ENCODE measurements at places on chromosomes 5 and 9.

DNA sequence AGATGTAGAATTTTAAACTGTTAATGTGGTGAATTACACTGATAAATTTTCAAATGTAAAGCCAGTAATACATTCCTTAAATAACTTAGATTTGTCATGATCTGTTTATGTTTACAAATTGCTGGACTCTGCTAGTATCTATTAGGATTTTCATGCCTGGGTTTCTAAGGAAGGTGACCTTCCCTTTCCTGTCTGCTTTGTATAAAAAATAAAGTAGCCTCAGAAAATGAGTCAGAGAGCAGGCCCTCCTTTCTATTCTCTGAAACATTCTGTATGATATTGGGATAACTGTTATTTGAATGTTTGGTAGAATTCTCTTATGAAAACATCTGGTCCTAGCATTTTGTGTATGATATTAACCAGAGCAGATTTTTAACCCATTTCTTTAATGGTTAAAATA lies 255.3 kb downstream of the SYK start:
- DNase-seq, result no peak

DNA sequence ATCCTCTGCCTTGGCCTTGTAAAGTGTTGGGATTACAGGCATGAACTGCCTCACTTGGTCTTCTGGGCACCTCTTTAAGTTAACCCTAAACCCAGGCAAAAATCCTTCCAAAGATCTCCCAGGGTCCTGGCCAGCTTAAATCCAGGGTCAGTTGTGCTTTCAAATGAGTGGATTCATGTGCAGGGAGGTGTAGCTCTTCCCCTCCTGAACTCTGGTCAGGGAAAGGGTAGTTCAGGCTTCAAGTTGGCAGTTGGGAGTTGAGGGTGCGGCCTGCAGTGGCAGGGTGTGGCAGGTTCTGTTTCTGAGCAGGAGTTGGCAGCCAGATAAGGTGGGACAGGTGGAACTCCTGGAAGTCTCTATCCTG lies 3.6 kb downstream of the HNRNPAB start:
- no peak for DNase-seq

DNA sequence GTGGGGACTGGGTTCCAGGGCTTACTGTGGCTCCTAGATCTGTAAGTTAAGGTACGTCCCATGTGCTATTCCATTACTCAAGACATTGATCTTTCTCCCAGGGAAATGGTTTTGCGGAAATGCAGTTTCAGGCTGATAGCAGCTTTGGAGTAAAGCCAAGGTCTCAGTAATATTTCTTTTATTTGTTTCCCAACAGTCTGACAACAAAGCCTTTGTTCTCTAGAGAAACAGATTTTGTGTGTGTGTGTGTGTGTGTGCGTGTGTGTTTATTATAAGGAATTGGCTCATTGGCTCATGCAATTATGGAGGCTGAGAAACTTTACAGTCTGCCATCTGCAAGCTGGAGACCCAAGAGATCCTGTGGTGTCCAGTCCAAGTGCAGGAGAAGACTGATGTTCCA lies 12.1 kb upstream of the POC5 start:
- no peak for DNase-seq

- no peak for DNase-seq
Observed at GRCh38 chr9:32395510-32396216, 11.2 kb downstream of the ACO1 start.

DNA sequence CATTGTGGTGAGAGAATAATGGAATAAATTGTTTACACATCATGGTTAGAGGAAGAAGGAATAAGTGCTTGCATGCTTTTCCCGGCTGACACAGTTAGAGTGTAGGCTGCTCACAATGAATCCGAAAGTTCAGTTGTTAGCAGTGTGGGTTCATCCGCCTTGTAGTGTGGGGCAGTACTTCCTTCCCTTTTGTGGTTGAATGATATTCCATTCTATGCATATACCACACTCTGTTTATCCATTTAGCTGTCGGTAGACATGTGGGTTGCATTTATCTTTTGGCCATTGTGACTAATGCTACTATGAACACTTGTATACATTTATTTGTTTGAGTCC lies 84.0 kb downstream of the COL5A1 start:
- no peak for DNase-seq

DNA sequence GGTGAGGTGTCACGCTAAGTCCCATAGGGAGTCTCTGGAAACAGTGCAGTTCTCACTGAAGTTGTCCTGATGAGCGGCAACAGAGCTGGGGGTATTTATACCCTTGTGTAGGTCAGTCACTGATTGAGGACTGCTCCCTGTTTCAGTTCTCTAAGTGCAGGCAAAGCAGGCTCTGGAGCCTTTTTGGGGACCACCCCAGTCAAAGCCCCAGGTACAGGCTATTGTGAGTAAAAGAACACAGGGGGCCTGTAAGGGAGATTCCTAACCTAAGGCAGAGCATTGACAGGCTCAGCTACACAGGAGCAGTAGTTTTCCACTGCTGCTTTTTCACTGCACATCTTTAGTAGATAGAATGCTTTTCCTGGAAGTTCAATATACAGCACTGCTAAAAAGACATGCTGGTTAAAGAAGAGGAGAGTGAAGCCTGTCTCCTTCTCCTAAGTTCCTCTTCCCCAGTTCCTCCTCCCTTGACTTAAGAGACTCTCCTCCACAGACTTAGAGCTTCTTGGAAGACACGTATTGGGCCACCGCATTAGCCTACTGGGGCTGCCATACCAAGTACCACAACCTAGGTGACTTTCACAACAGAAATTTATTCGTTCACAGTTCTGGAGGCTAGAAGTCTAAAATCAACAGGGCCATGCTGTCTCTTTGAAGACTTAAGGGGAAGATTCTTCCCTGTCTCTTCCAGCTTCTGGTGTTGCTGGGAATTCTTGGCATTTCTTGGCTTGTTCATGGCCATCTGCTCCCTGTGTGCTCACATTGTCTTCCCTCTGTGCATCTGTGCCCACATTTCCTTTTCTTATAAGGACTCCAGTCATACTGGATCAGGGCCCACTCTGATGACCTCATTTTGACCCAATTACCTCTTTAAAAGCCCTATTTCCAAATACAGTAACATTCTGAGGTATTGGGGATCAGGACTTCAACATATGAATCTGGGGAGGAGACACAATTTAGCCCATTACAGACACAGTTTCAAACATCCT lies 221.0 kb downstream of the ESM1 start:
- DNase-seq, result no peak

- no peak for DNase-seq
Observed at GRCh38 chr5:125088522-125089105, 342.2 kb upstream of the ZNF608 start.

DNA sequence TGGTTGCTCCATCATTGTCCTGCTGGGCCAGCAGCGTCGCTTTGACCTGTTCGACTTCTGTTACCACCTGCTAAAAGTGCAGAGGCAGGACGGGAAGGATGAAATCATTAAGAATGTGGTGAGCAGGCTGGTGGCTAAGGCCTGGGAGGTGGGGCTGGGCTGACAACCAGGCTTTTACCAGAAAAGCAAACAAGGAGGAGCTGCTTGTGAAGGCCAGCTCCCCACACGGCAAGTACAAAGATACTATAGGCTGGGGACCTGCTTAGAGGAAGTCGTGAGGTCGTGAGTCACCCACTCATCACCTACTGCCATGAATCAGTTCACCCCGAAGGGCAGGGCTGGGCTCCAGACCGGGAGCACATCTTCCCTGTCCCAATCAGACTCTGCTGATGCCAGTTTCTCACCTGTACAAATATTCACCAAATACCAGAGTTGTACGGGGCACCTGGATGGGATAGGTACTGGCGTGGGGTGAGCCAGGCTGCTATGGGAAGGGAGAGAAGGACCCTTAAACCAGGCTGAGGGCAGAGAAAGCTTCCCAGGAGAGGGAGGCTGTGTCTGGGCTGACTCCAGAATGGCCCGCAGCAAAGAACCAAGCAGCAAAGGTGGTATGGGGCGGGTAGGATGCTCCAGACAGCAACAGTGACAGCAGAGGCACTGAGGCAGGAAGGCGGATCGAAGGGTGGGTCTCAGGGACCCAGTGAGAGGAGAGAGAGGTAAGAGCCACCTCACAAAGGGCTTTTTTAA lies 69.3 kb upstream of the NIPAL4 start:
- peak; percentile 80 for DNase-seq

- DNase-seq, result no peak
Observed at GRCh38 chr5:140524003-140524402, 23.5 kb upstream of the EIF4EBP3 start.

GRCh38 chr5:168790671-168791250 lies 211.6 kb upstream of the PANK3 start:
- DNase-seq, result no peak

- no peak for DNase-seq
Observed at GRCh38 chr5:37738057-37738691, 101.7 kb downstream of the GDNF start.

DNA sequence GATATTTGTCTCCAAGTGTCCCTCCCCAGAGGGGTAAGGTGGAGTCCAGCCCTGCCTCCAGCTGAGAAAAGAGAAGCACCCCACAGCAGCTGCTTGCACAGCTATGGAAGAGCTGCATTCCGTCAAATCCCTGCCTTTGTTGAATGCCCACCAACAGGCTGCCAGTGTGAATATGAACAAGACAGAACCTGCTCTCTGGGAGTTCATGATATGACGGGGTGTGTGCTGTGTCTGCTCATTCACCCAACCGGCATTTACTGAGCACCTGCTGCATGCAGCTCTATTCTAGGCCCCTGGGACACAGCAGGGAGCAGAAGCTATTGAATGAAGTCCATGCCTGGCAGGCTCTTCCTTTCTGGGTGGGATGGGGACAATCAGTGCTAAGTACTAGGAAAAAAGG lies 238.8 kb downstream of the GADD45G start:
- no peak for DNase-seq

- no peak for DNase-seq
Observed at GRCh38 chr9:97975376-97975775, 7.8 kb upstream of the ANP32B start.

DNA sequence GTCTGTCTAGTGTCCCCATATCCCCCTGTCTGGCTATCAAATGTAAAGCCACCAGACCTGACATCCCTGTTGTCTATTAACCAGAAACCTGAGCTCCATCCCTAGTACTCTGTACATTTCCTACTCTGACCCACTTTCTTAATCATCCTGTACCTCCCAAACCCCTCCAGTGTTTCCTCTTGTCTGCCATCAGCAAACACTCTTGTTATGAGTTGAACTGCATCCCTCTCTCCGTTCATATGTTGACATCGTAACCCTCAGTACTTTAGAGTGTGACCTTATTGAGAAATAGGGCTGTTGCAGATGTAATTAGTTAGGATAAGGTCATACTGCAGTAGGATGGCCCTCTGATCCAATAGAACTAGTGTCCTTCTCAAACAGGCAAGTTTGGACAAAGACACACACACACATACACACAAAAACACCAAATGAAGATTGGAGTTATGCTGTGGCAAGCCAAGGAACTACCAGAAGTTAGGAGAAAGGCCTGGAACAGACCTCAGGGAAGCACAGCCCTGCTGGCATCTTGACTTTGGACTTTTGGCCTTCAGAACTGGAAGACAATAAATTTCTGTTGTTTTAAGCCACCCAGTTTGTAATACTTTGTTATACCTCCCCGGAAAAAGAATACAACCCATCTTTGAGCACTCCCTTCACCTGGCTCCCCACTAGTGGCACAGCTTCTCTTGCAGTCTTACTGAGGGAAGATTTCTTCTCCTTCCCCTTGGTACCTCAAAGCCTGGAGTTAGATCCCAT lies 180.0 kb upstream of the PTGER4 start:
- no peak for DNase-seq

DNA sequence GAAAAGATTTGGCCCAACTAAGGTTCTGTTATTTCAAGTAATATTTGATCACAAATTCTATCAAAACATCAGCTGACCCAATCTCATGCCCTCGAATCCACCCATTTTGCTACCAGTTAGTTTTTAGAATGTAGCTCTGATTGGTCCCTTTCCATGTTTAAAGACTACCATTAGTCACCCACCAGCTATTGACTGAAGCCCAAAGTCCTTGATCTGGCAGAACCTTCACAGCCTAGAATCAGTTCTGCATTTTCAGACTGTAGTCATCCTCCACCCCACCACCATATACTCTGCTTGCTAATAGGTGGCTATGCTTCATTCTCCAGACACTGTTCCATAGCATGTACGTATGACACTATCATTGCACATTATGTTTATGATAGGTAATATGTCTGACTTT lies 182.2 kb upstream of the TARS1 start:
- no peak for DNase-seq

- DNase-seq, result no peak
Observed at GRCh38 chr9:20472342-20473045, 149.8 kb downstream of the MLLT3 start.

DNA sequence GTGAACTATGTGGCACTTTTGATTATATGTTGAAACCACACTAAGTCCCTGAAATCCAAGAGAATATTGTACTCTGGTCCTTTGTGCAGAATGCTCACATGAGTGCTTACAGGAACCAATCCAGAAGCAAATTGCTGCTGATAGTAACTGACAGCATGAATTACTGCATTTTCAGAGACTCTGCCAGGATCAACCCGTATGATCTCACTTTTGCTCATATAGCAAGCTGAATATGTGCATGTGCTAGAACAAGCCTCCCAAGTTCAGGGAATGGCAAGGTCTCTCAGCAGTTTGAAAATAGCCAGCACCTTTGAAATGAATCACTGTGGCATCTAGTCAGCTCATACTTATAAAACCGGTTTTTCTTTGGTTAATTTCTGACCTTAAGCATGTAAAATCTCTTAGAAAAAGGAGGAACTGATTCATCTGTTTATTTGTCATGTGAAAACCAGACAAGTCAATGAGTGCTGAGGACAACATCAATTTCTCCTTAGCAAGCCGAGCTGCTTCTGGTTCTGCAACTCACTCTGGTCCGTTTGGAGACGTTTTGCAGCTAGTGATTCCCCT lies 215.7 kb upstream of the ELL2 start:
- no peak for DNase-seq

DNA sequence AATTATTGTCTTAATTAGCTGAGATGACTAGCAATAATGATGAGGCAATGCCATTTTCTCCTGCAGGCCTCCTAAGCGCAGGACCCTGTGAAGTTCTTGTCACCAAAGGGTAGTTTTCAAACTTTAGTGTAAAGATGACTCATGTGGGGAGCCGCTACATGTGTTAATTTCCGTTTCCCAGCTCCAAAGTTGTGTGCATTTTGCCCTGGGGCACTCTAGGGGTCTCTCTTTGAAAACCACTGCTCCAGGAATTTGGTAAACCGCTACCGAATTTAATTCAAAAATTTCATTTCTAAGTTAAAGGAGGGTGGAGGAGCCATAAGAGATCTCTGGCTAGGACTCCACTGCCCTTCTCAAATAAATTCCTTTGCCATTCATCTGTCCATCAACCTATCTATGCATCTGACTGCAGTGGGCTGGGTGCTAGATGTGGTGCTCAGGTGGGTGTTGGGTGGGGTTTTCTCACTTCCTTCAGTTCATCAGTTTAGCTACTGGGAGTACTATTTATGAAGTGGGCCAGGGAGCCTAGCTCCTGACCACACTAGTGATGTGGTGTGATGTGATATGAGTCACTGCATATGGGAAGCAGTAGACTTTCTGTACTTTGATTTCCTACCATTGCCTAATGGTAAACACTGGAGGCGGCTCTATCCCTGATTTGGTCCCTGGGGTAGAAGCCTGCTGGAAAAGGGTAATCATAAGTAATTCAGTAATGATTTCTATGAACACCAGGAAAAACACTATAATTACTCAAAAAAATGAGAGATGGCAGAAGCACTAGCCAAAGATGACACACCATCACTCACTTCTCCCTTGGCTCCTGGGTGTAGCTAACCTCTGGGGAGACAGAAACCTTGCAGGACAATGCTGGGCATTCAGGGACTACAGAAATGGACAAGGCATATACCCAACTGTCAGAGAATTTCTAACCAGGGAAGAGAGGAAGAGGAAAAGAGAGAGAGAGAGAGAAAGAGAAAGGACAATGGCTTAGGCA lies 4.0 kb upstream of the ZSWIM6 start:
- DNase-seq, result no peak

Measured in activated CD8-positive, alpha-beta memory T cell treated with anti-CD3 and anti-CD28 coated beads, Interleukin-2, amount 50 U/mL, for 48 hours (primary cell).